ENCODE measurements at places on chromosomes 5 and 9. TPM values are rescaled to one million over a fixed set of nuclear protein-coding genes. Genes with fewer than 3 reads are reported as not detected.

DNA sequence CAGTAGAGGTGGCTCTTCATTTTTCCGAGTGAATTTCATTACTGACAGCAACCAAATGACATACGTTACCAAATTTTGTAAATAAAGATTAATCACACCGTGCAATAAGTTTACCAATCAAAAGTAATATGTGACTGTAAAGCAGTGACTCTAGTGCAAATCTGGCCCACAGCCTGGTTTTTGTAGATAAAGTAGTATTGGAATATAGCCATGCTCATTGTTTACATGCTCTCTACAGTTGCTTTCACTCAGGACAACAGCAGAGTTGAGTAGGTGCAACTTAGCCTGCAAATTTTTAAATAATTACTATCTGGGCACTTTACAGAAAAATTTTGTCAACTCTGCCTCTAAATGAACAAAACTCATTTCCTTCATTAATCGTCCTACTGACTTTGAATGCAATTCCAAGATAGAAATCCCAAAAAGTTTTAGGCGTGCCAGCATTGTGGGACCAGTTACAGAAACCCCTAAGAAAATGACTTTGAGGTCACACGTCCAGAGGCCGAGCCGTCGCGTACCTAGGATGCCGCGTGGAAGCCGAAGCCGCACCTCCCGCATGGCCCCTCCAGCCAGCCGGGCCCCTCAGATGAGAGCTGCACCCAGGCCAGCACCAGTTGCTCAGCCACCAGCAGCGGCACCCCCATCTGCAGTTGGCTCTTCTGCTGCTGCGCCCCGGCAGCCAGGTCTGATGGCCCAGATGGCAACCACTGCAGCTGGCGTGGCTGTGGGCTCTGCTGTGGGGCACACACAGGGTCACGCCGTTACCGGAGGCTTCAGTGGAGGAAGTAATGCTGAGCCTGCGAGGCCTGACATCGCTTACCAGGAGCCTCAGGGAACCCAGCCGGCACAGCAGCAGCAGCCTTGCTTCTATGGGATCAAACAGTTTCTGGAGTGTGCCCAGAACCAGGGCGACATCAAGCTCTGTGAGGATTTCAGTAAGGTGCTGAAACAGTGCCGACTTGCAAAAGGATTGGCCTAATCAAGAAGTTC lies 180.7 kb upstream of the TLE4 start:
- DNase-seq: no peak

Gene GNAQ
- 78.5 TPM for total RNA-seq

- DNase-seq: no peak
Observed at GRCh38 chr9:137421838-137422603, 941 bp downstream of the EXD3 start.

GRCh38 chr5:72940082-72940481 lies 15.8 kb upstream of the FCHO2 start:
- DNase-seq: no peak

GRCh38 chr5:141848744-141849414 lies 29.3 kb downstream of the PCDH1 start:
- no peak for DNase-seq

GRCh38 chr9:130214776-130215340 lies 42.7 kb downstream of the NCS1 start:
- no peak for DNase-seq

DNA sequence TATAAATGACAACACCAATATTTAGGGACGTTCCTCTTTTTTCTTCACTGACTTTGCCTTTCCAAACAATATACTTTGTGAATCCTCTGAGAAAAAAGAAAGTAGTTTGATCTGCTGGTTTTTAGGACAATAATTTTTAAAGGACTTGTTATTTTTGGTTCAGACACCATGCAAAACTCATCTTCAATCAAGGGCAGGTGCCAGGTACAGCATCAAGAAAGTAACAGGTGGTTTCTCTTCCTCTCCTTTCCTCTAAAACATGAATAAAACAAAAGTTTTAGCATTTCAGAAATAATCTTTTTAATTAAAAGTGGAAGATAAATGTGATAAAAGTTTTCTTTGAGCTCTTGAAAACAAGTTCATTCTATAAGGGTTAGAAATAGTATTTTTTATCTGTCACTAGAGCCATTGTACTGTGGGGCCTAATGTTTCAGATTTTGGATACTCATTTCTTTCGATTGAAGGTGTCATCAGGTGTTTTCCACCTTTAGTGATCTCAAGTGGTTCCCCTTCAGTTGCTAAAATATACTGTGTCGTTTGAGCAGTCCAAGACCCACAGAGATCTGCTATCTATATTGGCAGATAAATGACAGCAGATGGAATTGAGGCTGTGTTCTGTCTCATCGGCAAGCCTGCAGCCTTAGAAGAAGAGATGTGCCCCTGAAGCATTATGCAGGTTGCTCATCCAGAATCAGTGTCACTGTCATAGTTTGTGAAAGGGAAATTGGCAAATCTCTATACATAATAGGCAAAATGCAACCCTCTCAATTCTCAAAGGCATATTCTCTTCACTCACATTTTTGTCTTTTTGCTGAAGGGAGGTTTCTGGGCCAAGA lies 499.7 kb downstream of the PDE4D start:
- no peak for DNase-seq

DNA sequence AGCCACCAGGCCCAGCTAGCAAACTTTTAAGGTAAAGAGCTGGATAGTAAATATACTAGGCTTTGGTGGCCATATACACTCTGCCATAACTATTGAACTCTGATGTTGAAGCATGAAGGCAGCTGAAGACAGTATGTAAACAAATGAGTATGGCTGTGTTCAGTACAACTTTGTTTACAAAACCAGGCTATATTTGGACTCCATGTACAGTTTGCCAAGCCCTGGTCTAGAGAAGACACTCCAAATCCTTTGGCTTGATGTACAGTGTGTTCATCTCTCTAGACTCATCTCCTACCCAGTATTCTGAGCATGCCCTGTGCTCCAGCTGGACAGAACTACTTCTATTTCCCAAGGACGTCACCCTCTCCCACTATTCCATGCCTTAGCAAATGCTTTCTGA lies 54.3 kb upstream of the MEGF10 start:
- no peak for DNase-seq

DNA sequence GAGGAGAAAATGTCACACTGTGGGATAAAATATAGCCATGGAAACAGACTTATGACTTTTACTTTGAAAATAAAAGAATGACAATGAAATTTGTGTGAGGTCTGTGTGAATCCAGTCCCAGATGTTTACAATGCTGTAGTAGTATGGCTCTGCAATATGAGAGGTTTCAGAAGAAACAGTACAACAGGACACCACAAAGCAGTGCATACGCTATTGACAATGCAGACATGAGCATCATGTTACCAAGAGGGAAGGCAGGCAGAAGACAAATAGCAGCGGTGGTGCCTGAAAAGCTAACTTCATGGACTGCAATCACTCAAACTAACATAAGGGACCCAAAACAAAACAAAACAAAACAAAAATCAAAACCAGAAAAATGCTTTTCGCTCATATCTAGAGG lies 1.8 kb downstream of the FGF10 start:
- no peak for DNase-seq

DNA sequence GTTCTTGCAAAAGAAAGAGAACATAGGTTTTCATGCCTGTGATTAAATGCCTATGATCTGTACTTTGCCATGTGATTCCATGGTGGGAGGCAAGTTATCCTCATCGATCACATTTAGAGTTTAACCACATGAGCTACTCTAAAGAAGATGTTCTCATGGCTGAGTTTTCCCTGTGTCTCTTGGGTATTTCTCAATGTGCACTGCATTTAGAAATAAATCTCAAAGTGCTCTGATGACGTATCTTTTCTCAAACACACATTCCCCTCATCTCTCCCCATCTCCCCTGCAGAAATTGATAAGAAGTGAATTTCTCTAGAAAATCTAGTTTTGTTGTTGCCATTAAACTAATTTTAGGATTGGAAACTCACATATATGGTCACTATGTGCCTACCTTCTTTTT lies 282.2 kb downstream of the SEMA5A start:
- DNase-seq: no peak

GRCh38 chr5:143886651-143887638 lies 75.0 kb downstream of the HMHB1 start:
- no peak for DNase-seq

Gene TMEM252
- not detected for total RNA-seq

DNA sequence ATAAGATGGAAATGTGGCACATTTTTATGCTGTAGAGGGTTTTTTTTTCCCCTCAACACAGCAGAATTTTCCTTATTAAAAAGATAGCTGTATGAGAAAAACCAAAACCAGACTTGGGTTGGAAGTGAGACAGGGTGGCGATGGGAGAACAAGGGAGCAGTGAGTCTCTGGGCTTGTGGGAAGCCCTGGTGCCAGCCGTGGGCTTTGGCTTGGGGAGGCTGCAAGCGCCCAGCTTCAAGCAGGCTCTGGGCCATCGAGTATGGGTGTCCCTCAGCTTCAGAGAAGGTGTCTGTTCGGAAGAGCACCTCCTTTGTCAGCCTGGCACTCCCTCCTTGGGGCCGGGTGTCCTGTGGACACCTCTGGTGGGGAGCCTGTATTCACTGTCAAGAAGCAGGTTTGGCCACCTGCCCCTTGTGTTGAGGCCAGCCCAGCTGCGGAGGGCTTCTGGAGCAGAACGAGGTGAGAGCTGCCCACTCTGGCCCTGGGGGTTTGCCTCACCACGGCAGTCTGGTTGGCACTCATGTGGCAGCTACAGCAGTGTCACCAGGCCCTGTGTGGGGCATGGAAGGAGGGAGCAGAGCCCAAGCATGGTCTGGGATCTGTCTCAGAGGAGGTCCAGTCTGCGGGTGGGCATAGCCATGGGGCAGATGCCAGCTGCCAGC lies 37.6 kb upstream of the ANGPTL2 start:
- DNase-seq: no peak

- no peak for DNase-seq
Observed at GRCh38 chr5:14744296-14745187, 80.0 kb downstream of the OTULIN start.

Data from urinary bladder (tissue), 4 donors.